Muscle of leg (tissue), 16 donors: ENCODE measurements at places on chromosomes 2 and 18.
A peak's percentile ranks its signal among the peaks of the same experiment; 100 is the strongest.

GRCh38 chr2:192127434-192127833 lies 67.3 kb downstream of the TMEFF2 start:
- H3K4me3 ChIP-seq = no peak overlapping the region
- no peaks in the 10 kb centered on the region for H3K27me3 ChIP-seq
- no peaks in the 10 kb centered on the region for H3K4me1 ChIP-seq
- no peaks in the 10 kb centered on the region for H3K36me3 ChIP-seq
- no peak overlapping the region for H3K27ac ChIP-seq

- H3K4me1 ChIP-seq = no peaks in the 10 kb centered on the region
- no peak for DNase-seq
- no peaks in the 10 kb centered on the region for H3K36me3 ChIP-seq
- H3K4me3 ChIP-seq = no peak overlapping the region
- no peaks in the 10 kb centered on the region for H3K27me3 ChIP-seq
Measured at GRCh38 chr18:59870623-59871130, 29.1 kb upstream of the PMAIP1 start.

GRCh38 chr2:99836690-99837605 lies 305.4 kb downstream of the AFF3 start:
- no peak overlapping the region for H3K27ac ChIP-seq
- H3K4me1 ChIP-seq = no peaks in the 10 kb centered on the region
- H3K36me3 ChIP-seq = no peaks in the 10 kb centered on the region
- DNase-seq = peak; percentile 30

- no peak overlapping the region for H3K4me3 ChIP-seq
- H3K27me3 ChIP-seq = no peaks in the 10 kb centered on the region
- no peaks in the 10 kb centered on the region for H3K36me3 ChIP-seq
- H3K4me1 ChIP-seq = peaks cover 21% of the 10 kb centered on the region
- no peak for DNase-seq
Measured at GRCh38 chr2:98507461-98507860, 62.8 kb downstream of the INPP4A start.

DNA sequence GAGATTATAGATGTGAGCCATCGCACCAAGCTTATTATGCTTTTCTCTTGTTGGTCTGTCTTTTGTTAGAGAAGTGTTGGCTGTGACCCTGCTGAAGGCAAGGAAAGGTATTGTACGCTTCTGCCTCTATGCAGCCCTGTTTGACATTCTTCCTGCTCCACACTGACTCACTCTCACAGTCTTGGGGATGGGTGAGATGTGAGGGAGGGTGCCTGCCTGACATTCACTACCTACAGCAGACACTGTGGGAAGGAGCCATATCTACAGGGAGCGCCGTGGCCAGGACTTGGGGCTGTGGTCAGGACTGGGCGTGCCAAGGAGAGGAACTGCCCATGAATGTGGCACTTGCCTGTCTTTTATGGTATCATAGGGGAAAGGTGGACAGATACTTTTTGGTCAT lies 43.9 kb upstream of the FHL2 start:
- H3K36me3 ChIP-seq = no peaks in the 10 kb centered on the region
- no peak overlapping the region for H3K27ac ChIP-seq
- no peak for DNase-seq
- no peaks in the 10 kb centered on the region for H3K27me3 ChIP-seq
- H3K4me1 ChIP-seq = peaks cover 26% of the 10 kb centered on the region
- H3K4me3 ChIP-seq = no peak overlapping the region

DNA sequence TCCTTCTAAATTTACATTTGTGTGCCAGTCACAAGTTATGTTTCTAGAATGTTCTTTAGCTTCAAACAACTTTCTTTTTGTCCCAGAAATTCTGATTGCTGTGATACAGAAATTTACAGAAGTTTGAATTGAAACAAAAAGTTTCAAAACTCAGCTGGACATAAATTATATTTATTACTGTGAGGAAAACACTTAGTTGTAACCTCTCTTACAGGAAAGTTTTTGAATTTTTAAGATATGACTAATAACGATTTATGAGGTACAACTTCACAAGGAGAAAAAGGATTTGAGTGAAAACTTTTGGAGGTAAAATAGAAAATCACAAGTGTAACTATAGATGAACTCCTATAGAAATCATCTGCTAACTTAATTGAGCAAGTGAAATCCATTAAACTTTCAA lies 205.3 kb downstream of the TMEM247 start:
- H3K27ac ChIP-seq = no peak overlapping the region
- H3K4me1 ChIP-seq = no peaks in the 10 kb centered on the region
- no peak overlapping the region for H3K4me3 ChIP-seq
- DNase-seq = no peak

GRCh38 chr2:146821836-146822316 lies 1023.0 kb upstream of the ACVR2A start:
- DNase-seq = peak; percentile 19
- H3K36me3 ChIP-seq = no peaks in the 10 kb centered on the region
- H3K4me1 ChIP-seq = no peaks in the 10 kb centered on the region
- no peak overlapping the region for H3K27ac ChIP-seq

- no peaks in the 10 kb centered on the region for H3K36me3 ChIP-seq
- no peaks in the 10 kb centered on the region for H3K4me1 ChIP-seq
- DNase-seq = no peak
- H3K27ac ChIP-seq = no peak overlapping the region
- H3K4me3 ChIP-seq = no peak overlapping the region
- H3K27me3 ChIP-seq = no peaks in the 10 kb centered on the region
Measured at GRCh38 chr2:108409768-108410167, 32.0 kb downstream of the SULT1C4 start.

GRCh38 chr18:73880387-73880786 lies 267.2 kb downstream of the FBXO15 start:
- H3K27ac ChIP-seq = no peak overlapping the region
- DNase-seq = no peak
- no peak overlapping the region for H3K4me3 ChIP-seq
- no peaks in the 10 kb centered on the region for H3K36me3 ChIP-seq

DNA sequence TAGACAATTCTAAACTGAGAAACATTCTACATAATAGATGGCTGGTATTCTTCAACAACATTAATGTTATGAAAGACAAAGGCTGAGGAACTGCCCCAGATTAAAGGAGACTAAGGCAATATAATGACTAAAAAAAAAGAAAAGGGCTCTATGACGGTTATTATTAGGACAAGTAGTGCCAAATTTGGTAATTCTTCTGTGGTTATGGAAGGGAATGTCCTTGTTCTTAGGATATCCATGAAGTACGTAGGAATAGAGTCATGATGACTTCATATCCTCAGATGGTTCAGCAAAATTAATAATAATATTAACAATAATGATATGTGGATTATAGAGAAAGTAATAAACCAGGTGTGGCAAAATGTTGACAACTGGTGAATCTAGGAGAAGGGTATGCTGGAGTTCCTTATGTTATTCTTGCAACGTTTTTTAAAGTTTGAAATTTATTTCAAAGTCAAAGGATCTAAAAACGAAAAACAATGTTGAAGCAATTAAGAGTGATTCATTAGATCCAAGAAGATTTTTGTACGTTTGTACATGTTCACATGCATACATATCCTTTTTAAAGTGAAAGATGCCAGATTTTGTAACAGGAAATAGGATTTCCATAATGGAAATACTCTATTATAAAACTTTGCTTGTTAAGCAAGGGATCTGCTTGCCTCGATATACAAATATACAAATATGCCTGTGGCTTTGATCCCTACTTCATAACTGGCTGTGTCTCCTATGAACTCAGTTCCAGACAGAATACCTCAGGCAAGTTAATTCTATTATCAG lies 27.7 kb upstream of the STRN start:
- H3K4me3 ChIP-seq = no peak overlapping the region
- no peak overlapping the region for H3K27ac ChIP-seq
- H3K36me3 ChIP-seq = peaks cover 3% of the 10 kb centered on the region
- DNase-seq = no peak

DNA sequence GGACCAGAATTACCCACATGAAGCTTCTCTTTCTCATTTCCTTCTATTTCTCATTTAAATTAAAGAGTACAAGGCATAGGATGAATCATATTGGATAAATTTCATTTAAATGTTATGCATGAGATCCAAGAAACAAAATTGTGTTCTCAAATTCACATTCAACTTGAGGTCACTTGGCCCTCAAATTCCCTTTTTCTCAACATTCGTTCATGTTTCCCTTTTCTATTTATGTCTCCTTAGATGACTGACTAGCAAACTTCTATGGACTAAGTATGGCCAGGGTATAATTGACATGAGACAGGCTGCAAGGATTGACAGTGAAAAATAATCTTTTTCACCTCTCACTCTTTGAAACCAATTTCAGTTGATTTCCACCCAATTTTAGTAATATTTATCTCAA lies 4.0 kb upstream of the LDLRAD4 start:
- no peak overlapping the region for H3K4me3 ChIP-seq
- peaks cover 12% of the 10 kb centered on the region for H3K27me3 ChIP-seq
- H3K27ac ChIP-seq = no peak overlapping the region
- peaks cover 15% of the 10 kb centered on the region for H3K4me1 ChIP-seq

- peaks cover 2% of the 10 kb centered on the region for H3K27me3 ChIP-seq
- no peak overlapping the region for H3K27ac ChIP-seq
- no peak overlapping the region for H3K4me3 ChIP-seq
- no peaks in the 10 kb centered on the region for H3K36me3 ChIP-seq
- DNase-seq = no peak
Measured at GRCh38 chr18:37355772-37356171, 209.8 kb downstream of the CELF4 start.

DNA sequence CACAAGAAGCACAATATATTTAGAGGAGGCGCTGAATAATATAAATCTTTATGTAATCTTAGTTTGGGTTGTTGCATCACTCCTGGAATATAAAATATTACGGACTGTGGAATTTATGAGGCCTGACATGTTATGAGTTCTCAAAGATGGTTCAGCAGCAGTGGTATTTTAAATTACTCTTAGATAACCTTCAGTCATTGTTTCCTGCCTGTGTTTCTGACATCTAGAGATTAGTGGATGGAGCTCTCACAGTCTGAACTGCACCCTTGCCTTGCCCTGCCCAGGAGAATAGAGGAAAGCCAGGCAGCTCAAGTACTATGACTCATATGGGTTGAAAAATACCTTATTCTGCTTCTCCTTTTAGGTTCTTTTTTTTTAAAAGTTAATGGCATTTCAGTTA lies 70.0 kb downstream of the ACSL3 start:
- DNase-seq = no peak
- H3K36me3 ChIP-seq = peaks cover 32% of the 10 kb centered on the region
- H3K27ac ChIP-seq = no peak overlapping the region
- H3K4me3 ChIP-seq = no peak overlapping the region
- H3K4me1 ChIP-seq = no peaks in the 10 kb centered on the region
- H3K27me3 ChIP-seq = no peaks in the 10 kb centered on the region

DNA sequence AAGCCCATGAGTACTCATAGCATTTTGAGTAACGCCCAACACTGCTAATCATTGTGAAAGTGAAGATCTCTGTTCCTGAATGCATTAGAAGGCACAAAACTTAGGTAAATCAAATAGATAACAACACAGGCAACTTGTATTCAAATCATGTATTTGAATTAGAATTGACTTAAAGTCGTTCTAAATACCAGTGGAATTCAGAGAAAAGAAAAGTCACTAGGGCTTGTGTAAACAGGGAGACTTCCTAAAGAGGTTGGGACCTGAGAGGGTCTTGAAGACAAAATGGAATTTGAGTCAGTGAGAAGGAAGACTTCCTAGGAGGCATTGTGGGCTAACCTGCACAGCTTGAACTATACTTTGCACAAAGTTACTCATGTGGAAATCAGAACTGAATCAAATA lies 127.2 kb downstream of the CTNNA2 start:
- no peaks in the 10 kb centered on the region for H3K4me1 ChIP-seq
- no peaks in the 10 kb centered on the region for H3K36me3 ChIP-seq
- DNase-seq = no peak
- no peak overlapping the region for H3K4me3 ChIP-seq
- no peaks in the 10 kb centered on the region for H3K27me3 ChIP-seq

- no peaks in the 10 kb centered on the region for H3K27me3 ChIP-seq
- H3K4me1 ChIP-seq = no peaks in the 10 kb centered on the region
- H3K36me3 ChIP-seq = no peaks in the 10 kb centered on the region
- H3K4me3 ChIP-seq = no peak overlapping the region
- no peak overlapping the region for H3K27ac ChIP-seq
Measured at GRCh38 chr2:179622635-179623300, 238.6 kb downstream of the ZNF385B start.

GRCh38 chr18:5891854-5892215 lies 3.5 kb downstream of the TMEM200C start:
- no peaks in the 10 kb centered on the region for H3K36me3 ChIP-seq
- H3K4me1 ChIP-seq = peaks cover 6% of the 10 kb centered on the region
- peaks cover 49% of the 10 kb centered on the region for H3K27me3 ChIP-seq
- no peak overlapping the region for H3K4me3 ChIP-seq
- no peak overlapping the region for H3K27ac ChIP-seq
